ENCODE measurements at places on chromosomes 1 and 21.

- DNase-seq, result no peak
Observed at GRCh38 chr1:32873484-32873883, 2.8 kb upstream of the FNDC5 start.

GRCh38 chr1:163414778-163415177 lies 93.0 kb downstream of the NUF2 start:
- DNase-seq, result no peak

DNA sequence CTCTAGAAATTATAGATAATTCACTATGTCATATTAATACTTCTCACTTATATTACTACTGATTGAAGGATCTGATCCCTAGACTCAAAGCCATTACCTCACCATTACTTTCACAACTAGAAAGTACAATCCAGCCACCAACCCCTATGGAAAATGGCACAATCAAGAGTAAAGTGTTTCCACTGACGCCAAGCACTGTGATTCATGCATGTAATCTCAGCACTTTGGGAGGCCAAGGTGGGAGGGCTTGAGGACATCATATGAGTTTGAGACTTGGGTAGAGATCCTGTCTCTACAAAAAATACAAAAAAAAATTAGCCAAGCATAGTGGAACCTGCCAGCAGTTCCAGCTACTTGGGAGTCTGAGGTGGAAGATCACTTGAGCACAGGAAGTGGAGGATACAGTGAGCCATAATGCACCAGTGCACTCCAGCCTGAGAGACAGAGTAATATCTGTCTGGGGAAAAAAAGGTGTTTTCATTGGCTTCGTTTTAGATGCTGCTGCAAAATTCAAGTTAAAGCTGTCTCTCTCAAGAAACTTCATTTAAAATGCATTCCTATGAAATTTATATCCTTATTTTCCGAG lies 126.5 kb downstream of the AKT3 start:
- no peak for DNase-seq

- DNase-seq, result no peak
Observed at GRCh38 chr1:24586970-24587820, 31.3 kb downstream of the NCMAP start.

DNA sequence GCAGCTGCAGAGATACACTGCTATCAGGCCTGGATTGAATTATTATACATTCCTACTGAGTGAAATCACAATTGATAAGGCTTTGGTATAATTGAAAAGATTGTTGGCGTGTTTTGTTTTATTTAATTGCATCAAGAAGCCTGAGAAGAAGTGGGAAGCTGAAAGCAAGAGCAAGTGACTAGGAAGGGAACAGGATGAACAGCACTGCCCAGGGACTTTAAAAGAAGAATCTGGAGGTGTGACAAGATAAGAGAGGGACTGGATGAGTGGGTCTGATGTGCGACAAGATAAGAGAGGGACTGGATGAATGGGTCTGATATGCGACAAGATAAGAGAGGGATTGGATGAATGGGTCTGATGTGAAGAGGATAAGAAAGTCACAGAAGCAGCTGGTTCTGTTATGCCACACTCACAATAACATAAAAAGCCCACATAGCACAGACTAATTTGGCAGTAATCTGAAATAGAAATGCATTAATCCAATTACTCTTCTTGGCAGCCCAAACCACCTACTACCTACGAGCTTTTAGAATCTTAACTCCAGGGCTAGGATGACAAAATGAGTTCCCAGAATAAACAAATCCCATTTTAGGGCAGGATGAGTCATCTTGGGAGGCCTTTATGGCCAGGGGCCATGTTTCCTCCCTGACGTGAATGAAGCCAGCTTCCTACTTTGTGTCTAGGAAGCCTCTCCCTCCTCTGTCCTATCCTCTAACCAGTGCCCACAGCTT lies 129.7 kb downstream of the DUSP10 start:
- no peak for DNase-seq

All from left forelimb (tissue), 1 donor.